ENCODE measurements at places on chromosomes 1 and 21.

GRCh38 chr1:117719004-117719403 is 113.2 kb downstream of the TENT5C start:
- DNase-seq, result no peak

GRCh38 chr1:19336543-19336942 is 24.4 kb downstream of the SLC66A1 start:
- no peak for DNase-seq

DNA sequence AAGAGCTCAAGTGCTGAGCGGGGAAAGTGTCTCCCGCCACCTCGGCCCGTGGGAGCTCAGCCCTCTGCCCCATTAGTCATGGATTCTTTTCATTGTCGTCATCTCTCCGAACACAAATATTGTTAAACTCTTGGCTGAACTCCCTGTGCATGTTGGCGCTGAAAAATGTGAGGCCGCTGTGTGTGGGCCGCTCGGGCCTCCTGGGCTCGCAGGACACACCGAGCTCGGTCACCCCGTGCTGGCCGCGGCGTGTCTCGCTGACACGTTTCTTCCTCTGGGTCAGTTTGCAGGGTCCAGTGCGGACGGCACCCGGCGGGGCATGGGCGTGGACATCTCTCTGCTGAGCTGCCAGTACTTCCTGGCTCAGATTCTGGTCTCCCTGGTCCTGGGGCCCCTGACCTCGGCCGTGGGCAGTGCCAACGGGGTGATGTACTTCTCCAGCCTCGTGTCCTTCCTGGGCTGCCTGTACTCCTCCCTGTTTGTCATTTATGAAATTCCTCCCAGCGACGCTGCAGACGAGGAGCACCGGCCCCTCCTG is 25.6 kb downstream of the SLC45A1 start:
- no peak for DNase-seq

DNA sequence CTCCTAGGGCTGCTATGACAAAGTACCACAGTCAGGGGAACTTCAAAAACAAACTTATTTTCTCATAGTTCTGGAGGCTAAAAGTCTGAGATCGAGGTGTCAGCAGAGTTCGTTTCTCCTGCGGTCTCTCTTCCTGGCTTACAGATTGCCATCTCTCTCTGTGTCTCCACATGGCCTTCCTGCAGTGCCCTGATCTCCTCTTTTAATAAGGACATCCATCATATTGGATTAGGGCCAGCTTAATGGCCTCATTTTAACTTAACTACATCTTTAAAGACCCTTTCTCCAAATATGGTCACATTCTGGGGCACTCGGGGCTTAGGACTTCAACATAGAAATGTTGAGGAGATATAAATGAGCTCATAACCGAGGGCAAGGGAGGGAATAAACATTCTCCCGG is 12.2 kb downstream of the C1orf74 start:
- DNase-seq, result no peak

GRCh38 chr1:27122652-27123051 is 32.3 kb downstream of the SLC9A1 start:
- no peak for DNase-seq

GRCh38 chr21:36171741-36172331 is 15.2 kb downstream of the DOP1B start:
- DNase-seq, result no peak

- DNase-seq, result no peak
These were observed 31.1 kb downstream of the LHX8 start for GRCh38 chr1:75165264-75165663.

- DNase-seq, result no peak
These were observed 1138.5 kb downstream of the NCAM2 start for GRCh38 chr21:22136740-22137139.

GRCh38 chr1:233094691-233095090 is 144.3 kb downstream of the NTPCR start:
- DNase-seq, result no peak

DNA sequence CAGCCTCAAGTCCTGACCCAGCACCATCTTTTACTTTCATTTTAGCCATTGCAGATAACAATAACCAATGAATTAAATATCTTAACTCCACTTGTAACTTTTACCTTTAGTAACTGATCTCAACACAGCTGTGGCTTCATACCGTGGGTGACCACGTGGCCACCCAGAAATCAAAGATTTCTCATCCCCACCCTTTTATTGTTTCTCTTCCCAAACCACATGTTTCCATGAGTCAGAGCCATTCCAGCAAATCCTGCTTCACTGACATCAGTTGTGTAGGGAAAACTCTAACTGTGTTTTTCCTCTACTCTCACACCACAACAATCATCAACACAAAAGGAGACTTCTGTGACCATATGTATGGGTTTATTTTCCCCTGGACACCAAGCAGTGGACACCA is 25.1 kb upstream of the BRDT start:
- DNase-seq, result no peak

DNA sequence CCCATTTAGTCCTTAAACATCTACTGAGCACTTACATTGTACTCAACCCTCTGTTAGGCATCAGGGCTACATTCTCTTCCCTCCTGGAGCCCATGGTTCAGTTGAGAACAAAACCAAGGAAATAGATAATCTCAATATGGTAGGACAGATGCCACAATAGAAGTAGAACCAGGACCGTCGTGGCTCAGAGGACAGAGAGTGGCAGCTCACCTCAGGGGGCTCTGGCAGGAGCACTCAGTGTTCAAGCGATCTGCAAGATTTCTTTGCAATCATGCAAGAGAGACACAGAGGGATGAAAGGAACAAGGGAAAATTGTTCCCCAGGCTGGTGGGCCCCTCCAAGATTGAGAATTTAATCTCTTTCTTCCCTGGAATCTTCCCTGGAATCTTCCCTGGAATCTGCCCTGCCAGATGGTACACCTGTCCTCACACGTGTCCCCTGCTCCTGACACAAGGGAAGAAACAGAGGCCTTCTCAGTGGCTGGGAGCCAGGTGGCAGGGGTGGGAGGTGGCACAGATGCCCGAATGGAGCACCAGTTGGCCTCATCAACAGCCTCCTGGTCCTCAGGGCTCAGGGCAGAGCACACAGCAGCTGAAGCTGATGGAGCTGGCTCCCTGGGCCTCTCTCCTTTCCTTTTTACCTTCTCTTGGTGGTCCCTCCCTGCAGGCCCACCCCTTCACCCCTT is 135.4 kb downstream of the PLXNA2 start:
- DNase-seq, result no peak

All from cortex of kidney (tissue), 1 donor.